HL-60 (cell line): ENCODE measurements at places on chromosomes 2 and 18.

- DNase-seq = no peak
Measured at GRCh38 chr2:210480764-210481163, 4.2 kb upstream of the LANCL1 start.

DNA sequence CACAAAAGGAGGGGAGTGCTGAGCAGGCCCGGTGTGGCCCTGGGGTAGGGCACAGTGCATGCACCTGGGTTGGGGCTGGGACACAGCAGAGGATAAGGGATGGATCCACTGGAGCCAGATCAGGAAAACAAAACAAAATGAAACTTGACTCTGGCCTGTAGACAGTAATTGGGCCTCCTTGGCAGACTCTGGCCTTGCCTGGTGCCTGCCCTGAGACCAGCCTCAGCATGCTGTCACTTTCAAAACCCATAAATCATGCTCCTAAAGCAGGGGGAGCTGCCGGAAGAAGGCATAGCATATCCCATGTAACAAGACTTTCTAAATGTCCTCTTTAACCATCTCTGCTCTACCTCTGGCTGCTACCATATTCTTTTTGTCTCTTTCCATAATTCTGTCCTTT is 61.1 kb upstream of the IGFBP5 start:
- no peak for DNase-seq

DNA sequence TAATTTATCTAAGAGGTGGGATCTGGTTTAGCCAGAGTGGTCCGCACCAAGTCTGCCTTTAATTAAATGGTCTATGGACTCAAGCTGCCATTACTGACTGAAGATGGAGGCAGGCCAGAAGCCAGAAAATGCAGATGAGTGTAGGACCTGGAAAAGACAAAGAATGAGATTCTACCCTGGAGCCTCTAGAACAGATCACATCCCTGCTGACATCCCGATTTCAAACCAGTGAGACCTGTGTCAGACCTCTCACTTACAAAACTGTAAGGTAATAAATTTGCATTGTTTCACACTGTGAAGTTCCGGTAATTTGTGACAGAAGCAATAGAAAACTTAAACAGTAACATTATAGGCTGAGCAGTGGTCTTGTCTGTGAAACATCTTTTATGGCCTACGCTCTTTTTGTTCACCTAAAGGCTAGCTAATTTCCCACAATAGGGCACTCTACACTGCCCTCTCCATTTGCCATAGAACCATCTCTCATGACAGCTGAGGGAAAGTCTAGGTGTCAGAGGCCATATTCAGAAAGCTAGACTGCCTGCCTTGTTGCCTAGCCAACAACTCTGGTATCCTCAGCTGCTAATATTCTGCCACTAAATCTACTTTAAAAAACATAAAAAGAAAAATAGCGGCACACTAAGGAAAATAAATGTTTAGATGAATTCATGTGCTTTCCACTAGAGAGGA is 1396.2 kb upstream of the PIK3C3 start:
- no peak for DNase-seq

DNA sequence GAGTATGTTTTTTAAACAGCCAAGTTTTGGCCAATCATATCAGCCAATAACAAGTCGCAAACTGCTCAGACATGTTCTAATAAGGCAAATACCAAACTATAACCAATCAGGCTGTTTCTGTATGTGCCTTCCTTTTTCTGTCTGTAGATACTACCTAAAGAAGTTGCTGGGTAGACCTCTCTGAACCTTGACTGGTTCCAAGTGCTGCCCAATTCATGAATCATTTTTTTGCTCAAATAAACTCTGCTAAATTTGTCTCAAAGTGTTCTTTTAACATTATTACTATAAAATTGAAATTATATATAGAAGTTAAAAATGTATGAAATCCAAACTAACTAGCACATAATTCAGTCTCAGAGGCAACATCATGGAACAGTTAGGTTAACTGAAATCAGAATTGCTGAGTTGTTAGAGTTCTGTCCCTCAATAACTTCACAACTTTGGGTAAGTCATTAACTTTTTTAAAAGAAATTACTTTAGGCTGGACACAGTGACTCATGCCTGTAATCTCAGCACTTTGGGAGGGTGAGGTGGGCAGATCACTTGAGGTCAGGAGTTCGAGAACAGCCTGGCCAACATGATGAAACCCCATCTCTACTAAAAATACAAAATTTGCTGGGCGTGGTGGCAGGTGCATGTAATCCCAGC is 4.9 kb upstream of the TTC21B start:
- no peak for DNase-seq

- DNase-seq = no peak
Measured at GRCh38 chr2:216915557-216916150, 55.8 kb upstream of the TNP1 start.

DNA sequence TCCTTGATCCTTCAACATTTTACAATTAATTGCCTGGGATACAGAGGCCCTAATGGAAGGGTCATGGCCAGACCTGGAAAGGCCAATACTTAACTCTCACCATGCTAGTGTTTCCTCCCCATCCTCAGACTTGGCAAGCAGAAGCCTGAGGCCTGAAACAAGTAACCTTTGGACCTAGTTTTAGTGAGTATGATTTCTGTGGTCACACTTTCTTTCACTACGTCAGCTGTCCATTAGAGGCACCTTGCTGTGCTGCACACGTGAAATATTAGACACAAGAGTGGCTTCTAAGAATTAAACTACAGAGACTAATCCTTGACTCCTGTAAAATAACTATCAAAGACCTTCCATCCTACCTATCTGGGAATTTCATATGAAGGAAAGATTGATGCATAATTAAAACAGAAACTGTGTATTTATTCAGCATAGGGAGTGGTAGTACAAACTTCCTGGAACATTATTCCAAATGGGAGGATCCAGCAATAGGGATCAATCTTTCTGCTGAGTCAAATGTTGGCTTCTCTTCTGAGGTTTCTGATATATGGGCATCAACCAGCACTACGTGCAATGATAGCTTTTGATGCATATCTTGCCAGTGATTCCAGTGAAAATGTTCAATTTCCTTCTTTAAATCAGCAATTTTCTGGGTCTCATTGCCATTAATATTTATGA is 249.7 kb downstream of the IKZF2 start:
- no peak for DNase-seq

GRCh38 chr2:202261531-202261930 is 4.0 kb upstream of the NOP58 start:
- no peak for DNase-seq

GRCh38 chr2:212284166-212284565 is 254.4 kb downstream of the ERBB4 start:
- no peak for DNase-seq

DNA sequence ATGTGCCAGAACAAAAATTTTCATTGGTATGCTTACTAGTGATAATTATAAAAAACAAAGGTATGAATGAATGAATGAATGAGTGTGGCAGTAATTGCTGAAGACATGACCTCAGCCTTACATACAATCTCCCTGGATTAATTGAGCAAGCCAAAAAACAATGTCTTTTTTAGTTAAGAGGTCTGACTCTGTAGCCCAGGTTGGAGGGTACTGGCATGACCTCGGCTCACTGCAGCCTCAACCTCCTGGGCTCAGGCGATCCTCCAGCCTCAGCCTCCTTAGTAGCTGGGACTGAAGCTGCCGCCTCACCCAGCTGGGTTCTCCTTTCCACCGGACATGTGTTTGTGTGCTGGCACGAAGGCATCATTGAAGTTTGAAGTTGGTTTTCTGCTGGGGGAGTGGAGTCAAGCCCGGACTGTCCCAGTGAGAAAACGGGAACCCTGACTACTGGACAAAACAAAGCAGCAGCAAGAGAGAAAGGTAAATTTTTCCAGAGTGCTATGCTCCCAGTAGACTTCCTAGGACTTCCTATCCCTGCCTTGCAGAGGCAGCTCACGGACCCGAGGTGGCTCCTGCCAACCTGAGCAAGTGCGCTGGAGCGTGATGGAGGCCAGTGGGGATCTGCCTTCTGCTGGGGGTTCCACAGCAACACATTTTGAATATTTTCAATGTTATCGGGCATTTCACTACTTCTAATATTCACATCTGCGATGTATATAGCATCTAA is 6.4 kb upstream of the IMP4 start:
- DNase-seq = no peak

DNA sequence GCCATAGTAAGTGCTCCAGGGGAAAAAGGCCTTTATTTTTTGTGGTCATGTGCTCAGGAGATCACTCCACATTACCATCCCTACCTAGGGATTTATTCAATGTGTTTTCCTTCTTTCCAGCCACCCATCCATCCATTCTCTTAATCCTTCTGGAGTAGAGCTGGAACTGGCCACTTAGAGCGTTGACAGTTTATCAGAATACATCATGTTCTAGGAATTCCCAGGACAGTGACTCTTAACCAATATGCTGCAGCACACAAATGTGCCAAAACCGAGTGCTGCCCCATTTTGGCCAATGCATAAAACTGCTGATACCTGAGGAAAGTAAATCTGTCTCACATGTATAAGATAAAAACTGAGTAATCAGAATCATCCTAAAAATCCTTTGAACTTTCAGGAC is 63.7 kb downstream of the FARSB start:
- DNase-seq = no peak

GRCh38 chr2:222941510-222942032 is 80.7 kb downstream of the ACSL3 start:
- DNase-seq = no peak

- no peak for DNase-seq
Measured at GRCh38 chr2:144240656-144241339, 279.1 kb downstream of the ZEB2 start.

DNA sequence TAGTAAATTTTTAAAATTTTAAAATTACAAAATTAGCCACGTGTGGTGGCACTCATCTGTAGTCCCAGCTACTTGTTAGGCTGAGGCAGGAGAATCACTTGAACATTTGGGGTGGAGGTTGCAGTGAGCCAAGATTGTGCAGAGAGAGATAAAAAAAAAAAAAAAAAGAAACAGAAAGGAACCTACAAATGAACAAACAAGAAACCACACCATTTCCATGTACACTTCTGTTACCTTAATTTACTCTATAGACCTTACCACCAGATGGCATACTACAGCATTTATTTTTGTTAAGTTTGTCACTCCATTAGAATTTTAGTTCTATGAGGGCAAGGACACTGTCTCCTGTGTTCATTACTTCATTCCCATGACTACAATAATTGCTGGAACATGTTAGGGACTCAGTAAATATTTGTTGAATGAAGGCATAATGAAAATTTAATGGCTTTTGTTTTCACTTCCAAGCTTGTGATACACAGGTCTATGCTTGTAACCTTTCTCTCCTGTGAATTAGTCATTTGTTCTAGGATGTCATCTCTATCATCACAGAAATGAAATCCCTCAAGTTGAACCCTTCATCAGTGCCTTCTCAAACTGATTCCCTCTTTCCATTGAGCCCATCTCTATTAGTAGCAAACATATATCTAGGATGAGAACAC is 76.0 kb downstream of the ARHGAP15 start:
- no peak for DNase-seq

- DNase-seq = no peak
Measured at GRCh38 chr2:56376699-56377665, 193.2 kb downstream of the CCDC85A start.

- peak; percentile 57 for DNase-seq
Measured at GRCh38 chr2:129812071-129812470, 167.4 kb upstream of the RAB6C start.

GRCh38 chr2:160293391-160294091 is 93.5 kb upstream of the ITGB6 start:
- no peak for DNase-seq

DNA sequence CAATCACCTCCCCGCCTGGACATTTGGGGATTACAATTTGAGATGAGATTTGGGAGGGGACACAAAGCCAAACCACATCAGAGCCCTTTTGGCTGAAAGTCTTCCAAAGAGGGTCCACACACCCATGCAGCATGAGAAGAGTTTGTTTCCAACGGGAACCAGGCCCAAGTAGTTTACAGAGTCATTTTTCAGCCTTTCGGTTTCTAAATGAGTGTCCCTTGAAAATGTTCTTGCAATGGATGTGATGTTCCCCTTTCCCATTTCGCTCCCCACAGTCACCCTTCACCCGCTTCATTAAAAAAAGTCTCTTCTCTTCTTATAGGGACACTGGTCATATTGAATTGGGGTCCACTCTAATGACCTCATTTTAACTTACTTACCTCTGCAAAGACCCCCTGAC is 157.4 kb downstream of the ARL4C start:
- no peak for DNase-seq

DNA sequence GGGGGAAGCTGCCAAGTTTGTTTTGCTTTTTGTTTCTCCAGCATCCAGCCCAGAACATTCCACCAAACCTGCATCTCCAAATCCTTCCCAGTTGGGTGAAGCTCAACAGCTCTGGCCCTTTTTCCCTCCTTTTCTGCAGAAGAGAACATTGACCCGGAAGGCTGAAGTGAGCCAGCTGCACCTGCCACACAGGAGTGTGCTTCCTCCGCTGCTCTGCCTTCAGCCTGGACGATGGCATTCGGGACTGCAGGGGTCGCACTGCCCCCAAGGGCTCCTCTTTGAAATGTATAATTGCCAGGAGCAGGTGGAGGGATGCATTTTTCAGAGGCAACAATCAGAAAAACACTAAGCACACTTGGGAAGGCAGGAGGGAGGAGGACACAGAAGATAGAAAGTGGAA is 41.8 kb downstream of the ST8SIA5 start:
- no peak for DNase-seq

DNA sequence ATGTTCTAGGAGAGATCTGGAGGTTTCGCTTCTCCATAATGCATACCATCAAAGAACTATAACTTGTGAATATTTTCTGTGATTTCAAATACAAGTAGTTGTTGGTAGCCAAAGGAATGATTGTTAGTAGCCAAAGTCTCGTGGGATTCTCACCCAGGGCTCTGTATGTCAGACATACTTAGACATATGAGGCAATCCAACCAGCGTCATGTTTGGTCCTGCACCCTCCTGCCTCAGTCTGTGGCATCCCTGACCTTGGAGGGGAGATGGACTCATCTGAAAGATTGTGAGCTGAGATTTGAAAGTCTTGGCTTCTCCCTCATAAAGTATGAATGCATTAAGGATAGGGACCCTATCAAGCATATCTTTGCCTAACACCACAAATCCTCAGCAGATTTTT is 81.2 kb downstream of the CTIF start:
- DNase-seq = no peak

DNA sequence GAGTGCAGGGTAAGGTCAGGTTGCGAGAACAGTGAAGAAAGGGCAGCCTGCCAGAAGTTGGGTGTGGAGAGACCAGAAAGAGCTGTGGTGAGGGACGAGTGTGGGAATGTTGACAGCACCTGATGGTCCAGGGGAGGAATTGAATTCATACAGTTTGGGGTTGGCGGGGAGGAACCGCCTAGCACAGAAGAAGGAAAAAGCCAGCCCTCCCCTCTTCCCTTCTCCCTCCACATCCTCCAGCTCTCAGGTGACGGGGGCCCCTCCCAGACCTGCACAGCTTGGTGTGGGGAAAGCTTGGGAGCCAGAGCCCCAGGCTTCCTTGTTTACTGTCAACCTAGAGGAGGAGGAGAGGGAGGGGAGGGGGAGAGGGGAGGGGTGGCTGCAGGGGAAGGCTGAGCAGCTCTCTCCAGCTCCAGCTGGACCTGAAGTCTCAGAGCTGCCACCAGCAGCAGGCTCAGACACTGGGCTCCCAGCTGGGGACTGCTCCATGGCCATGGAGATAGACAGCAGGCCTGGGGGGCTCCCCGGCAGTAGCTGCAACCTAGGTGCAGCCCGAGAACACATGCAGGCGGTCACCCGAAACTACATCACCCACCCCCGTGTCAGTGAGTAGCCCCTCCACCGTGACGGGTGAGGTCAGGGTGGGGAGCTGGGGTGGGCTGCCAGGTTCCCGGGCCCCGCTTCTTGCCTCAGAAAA is at the start of gene ATP6V1B1:
Gene ATP6V1B1 (plus strand): TSS at position 433 of the 697 bp plus-strand sequence. CDS start 55 bp downstream, at position 488.
- no peak for DNase-seq
